Stimulated activated CD4-positive, alpha-beta T cell treated with anti-CD3 and anti-CD28 coated beads, Interleukin-4, amount 100 ng/mL, for 48 hours (primary cell): ENCODE measurements at places on chromosomes 5 and 9.

GRCh38 chr9:122095010-122095767 lies 2.1 kb upstream of the TTLL11 start:
- peak; percentile 28 for DNase-seq

GRCh38 chr9:122396614-122397148 lies 25.9 kb downstream of the PTGS1 start:
- no peak for DNase-seq

DNA sequence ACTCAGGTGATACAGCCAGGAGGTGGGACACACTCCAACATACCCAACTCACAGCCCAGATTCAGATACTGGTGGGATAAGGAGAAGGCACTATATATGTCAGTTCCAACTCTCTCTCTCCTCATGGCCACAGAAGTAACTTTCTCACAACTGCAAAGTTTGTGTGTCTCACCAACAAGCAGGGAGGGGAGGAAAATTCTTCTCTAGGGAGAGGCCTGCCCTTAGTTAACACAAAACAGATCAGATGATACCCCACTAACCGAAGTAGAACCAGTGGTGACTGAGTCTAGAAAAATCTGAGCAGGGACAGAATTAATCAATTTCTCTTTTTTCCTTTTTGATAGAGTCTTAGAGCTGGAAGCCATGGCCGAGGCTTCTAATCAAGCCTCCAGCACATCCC lies 133.1 kb downstream of the ADAMTS12 start:
- no peak for DNase-seq

GRCh38 chr5:112885001-112885400 lies 23.9 kb downstream of the SRP19 start:
- DNase-seq: no peak

GRCh38 chr5:14272548-14273205 lies 129.5 kb downstream of the TRIO start:
- DNase-seq: no peak

- no peak for DNase-seq
These were observed 41.0 kb downstream of the B4GALT1 start for GRCh38 chr9:33125871-33126823.

- no peak for DNase-seq
These were observed 86.0 kb upstream of the TNFSF8 start for GRCh38 chr9:115016344-115016743.
